ENCODE measurements at places on chromosomes 2 and 18.

DNA sequence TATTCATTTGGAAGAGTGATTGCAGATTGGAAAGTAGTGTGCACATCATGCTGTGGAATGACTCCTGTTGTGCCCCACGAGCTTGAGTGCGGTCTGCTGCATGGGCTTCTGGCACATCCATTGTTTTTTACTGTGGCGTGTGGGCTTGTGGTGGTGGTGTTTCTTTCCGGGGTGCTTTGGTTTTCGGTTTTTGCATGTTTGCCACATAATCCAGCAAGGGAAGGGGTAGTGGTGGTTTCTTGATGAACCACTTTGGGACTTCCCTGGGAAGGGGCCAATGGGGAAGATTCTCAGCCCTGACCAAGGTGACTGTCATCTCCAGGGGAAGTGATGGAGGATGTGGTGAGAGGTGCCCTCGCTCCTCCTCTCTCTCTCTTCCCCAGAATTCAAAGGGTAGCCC lies 57.0 kb downstream of the COA5 start:
- DNase-seq = no peak

DNA sequence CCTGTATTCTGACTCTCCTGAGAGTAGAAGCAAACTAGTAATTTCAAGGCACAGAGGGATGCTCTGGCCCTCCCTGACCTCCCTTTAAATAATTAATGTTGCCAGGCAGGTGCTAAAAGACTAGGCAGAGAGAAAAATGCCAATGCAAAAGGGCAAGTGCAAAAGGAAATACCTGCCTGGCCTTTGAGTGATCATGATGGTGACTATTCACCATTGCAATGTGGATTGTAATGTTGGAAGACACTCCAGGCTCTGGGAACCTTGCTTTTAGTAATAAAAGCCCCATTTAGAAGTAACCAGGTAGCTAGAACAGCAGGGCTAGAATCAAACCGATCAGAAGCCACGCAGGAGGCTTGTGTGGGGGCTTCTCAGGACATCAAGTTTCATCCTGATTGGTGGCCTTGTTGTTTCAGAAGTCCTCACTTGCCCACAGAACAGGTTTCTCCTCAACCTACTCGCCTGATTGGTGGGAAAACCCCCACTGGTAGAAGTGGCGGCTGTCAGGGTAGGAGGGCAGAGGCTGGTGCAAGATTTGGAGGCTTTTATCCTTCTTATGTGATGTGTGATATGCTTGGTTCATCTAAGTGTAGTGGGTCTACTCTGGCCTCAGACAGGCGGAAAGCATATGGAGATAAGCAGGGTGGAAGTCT lies 16.0 kb upstream of the CHRNA1 start:
- no peak for DNase-seq

- DNase-seq = peak; percentile 18
Observed at GRCh38 chr2:230668184-230668938, 44.3 kb upstream of the CAB39 start.

- DNase-seq = no peak
Observed at GRCh38 chr2:41622301-41622700, 425.5 kb upstream of the PKDCC start.

GRCh38 chr2:10915236-10915635 lies 3.5 kb downstream of the KCNF1 start:
- no peak for DNase-seq

GRCh38 chr18:59271606-59272220 lies 1.5 kb downstream of the RAX start:
- no peak for DNase-seq

GRCh38 chr18:78092901-78093300 lies 843.3 kb downstream of the GALR1 start:
- no peak for DNase-seq

GRCh38 chr2:237408335-237409000 lies 5.5 kb downstream of the COL6A3 start:
- no peak for DNase-seq

GRCh38 chr2:199739413-199740110 lies 111.4 kb downstream of the FTCDNL1 start:
- DNase-seq = peak; percentile 52

DNA sequence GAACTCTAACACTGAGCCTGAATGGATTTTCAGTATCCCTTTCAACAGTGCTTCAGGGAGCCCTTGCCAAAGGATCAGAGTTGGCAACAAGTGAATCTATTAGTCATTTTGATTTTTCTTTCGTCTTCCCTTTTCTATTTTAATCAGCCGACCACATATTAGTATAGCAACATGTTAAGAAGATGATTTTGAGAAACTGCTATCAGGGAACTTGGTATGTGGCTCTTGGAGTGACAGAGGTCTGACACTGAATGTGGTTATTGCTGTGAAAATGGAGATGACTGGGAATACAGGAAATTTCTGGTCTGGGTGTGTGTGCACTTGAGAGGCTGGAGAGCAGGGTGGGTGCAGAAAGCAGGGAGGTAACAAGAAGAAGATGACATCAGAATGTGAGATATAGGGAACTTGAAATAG lies 28.7 kb upstream of the IL1RL1 start:
- DNase-seq = no peak

GRCh38 chr18:58803978-58804377 lies 60.7 kb upstream of the ZNF532 start:
- DNase-seq = no peak

DNA sequence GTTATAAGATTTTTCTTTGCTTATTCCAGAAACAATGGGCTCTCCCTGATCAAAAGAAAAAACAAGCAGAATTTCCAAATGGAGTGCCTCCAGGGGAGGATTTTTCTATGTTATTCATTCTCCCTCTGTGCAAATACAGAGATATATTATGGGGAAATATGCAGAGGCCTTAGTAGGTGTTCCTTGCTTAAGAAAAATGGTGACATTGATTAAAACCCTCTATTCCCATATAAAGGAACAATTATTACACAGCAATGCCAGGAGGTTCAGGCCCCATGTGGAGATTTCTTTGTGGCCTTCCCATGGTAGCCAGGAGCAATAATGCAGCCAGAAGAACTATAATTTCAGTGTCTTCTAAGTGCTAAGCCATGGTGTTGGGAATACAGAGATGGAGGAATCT lies 255.9 kb upstream of the CXCR4 start:
- no peak for DNase-seq

GRCh38 chr2:70979180-70979488 lies 704 bp downstream of the ANKRD53 start:
- no peak for DNase-seq

GRCh38 chr2:38394041-38394440 lies 17.0 kb upstream of the ATL2 start:
- no peak for DNase-seq

DNA sequence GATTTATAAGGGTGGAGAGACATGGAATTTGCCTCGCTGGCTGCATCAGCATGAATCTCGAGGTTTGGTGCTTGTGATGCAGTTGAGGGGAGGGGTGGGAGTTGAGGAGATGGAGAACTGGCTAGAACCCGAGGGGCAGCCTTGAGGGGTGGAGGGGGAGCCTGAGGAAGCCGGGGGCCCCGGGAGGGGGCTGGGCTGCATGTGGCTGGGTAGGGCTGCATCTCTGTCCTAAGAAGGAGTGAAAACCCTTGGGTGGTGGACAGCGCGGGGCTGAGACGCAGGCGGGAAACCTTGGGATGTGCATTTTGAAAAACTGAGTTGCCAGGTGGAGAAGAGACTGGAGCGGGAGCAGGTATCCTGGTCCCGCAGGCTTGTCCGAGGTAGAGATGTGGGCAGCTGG lies 64.2 kb downstream of the SNTG2 start:
- DNase-seq = no peak

- no peak for DNase-seq
Observed at GRCh38 chr18:42838546-42839145, 276.8 kb downstream of the RIT2 start.

DNA sequence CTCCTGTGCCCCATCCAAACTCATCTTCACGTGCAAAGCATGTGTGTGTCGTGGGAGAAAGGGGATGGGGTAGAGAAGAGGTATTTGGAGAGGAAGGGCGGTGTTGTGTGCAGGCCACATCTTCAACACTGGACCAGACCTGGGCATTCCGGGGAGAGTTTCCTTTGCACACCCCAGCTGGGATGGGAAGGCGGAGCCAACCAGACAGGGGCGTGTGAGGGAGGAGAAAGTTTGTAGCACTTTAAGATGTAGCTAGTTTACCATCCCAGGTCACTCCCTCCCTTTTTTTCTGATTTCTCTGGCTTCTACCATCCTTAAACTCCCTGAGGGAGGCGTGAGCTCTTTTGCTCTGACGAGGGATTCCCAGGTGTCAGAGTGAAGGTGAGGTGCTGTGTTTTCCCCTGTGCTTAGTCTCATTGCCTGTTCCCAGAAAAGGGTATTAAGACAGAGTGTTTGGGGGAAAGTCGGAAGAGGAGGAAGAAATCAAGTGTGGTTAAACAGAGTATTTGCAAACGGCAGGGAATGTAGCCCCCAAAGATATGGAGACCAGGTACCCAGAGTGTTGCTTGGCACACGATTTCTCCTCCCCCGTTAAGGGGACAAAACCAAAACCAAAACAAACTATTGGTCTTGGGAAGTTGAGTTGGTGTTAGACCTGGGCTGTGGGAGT lies 1.6 kb downstream of the SETBP1 start:
- no peak for DNase-seq

- no peak for DNase-seq
Observed at GRCh38 chr18:48875942-48876511, 74.7 kb downstream of the SMAD7 start.

DNA sequence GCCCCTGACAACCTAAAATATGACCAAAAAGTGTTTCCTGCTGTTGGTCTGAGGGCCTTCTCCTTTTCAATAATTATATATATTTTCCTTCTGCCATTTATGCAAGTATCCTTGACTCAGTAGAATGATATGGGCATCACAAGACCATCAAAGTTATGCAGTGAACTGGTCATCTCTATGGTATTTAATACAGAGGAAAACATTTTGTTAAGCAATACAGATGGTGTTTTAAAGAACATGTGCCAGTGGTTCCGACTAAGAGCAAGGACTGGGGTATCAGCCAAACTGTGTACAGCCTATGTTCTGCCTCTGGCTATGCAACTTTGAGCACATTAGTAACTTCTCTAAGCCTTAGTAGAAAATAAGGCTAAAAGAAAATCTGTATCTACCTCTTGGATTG lies 179.0 kb downstream of the TRABD2A start:
- DNase-seq = no peak

DNA sequence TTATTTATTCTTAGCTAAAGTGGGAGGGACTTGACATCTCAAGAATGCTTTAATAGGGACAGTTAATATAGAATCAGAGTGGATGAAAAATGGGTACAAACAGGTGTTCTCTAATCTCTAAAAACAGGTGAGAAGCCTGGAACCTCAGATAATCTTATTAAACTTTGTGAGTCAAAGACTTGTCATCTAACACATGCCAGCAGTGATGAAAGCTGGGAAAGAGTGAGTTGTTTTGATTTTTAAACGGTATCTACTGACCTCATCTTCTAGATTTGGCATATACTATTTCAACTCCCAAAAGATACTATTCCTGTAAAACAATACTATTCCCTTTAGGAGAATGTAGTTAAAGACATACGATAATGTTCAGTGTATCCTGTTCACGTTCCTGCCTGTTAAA lies 103.4 kb downstream of the CCDC141 start:
- no peak for DNase-seq

GRCh38 chr2:219596954-219597551 lies 604 bp upstream of the STK11IP start:
- DNase-seq = no peak

DNA sequence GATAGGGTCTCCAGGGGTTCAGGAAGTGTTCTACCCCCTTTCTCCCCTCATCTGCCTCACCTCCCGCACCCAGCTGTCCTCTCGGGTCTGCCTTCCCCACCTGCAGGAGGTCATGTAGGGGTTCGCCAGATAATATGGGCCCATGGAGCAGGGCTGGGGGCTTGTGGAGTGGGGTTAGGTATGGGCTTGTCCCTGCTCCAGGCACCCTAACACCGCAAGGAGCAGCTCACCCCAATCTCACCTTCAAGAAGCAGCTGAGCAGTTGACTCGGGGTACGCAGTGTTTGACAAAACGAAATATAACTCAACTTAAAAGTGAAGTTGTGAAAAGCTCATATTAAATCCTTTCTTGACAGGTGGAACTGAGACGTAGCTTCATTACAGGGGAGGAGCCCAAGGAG lies 99.6 kb downstream of the CTIF start:
- DNase-seq = no peak

GRCh38 chr18:79404567-79404910 lies 8.8 kb downstream of the NFATC1 start:
- DNase-seq = no peak

DNA sequence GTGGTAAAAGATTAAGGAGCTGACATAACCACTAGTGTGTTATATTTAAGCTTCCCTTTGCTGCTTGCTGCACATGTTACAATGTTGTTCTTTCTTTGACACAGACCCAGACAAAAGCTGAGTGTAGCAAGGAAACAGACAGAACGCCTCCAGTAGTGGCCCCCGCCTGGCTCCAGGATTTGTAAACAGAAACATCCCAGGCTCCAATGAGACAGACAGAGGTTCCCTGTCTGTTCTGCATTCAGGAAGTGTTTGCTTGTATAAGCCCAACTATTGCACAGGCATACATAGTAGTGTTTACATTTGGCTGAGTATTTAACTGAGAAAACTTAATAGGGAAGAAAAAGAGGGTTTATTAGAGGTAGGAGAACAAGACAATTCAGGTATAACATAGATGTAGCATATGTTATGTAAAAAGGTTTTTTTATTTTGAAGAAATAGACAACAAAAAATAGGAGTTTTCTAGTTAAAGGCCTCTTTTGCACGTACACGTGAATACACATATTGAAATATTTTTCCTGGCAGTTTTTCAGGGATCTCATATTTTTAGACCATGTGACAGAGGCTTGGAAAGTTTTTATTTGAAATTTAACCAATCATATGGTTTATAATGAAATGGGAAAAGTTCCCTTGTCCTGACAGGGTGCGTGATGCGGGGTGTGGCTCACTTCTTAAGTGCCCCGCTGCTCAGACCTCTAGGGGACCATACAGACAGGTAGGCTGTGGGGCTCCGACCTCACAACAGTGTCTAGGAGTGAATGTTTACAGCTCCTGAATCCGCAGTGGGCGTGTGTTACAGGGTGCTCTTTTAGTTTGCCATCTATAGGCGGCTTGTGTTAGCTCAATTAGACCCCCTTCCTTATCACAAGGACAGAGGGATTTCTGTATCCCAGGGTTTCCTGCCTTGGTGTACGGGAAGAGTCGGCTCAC lies 118.4 kb downstream of the BMPR2 start:
- DNase-seq = peak; percentile 51

- DNase-seq = no peak
Observed at GRCh38 chr18:52313213-52313612, 26.8 kb upstream of the DCC start.

DNA sequence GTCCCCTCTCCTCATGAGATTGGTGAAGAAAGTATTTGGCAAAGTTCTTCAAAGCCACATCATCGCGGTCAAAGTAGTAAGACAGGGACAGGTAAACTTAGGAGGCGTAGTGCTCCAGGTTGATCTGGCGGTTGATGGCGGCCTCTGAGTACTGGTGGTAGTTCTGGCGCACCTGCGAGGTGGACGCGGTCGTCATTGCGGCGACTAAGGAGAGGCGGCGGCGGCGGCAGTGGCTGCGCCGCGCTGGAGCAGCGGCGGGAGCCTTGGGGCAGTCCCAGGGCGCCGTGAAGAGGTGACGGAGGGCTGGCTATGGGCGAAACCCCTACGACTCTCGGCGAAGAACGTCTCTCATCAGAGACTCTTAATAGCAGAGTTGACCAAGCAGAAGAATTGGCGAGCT lies 107.2 kb upstream of the UBE2E3 start:
- no peak for DNase-seq

GRCh38 chr2:1802469-1803216 lies 58.3 kb upstream of the PXDN start:
- no peak for DNase-seq

GRCh38 chr2:211367293-211367692 lies 810.9 kb downstream of the CPS1 start:
- no peak for DNase-seq

GRCh38 chr2:202014318-202014717 lies 19.3 kb upstream of the FZD7 start:
- DNase-seq = no peak

- DNase-seq = no peak
Observed at GRCh38 chr18:37124516-37124915, 295.6 kb downstream of the KIAA1328 start.
